ENCODE measurements at places on chromosomes 6 and 20.
A peak's percentile ranks its signal among the peaks of the same experiment; 100 is the strongest.

- no peak for DNase-seq
These were observed 46.1 kb downstream of the SLC35B3 start for GRCh38 chr6:8389036-8389818.

GRCh38 chr6:146056506-146056905 lies 27.6 kb downstream of the GRM1 start:
- DNase-seq = no peak

DNA sequence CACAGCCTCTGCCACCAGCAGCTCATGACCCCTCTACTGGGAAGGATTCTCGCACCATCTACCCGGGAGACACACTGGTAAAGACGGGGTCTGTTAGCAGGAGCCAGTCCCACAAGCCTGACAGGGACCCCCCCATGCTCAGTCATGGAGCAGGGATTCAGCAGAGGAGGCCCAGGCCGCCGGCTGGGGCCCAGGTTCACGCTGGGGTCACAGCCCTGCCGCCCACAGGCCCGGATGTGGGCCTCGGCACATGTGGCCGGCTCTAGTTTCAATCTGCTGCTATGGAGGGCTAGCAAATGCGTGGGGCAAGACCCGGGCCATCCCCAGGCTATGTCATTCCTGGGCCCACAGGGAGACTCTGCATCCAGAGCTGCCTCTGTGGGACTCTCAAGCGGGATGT lies 25.1 kb downstream of the PXDC1 start:
- no peak for DNase-seq

DNA sequence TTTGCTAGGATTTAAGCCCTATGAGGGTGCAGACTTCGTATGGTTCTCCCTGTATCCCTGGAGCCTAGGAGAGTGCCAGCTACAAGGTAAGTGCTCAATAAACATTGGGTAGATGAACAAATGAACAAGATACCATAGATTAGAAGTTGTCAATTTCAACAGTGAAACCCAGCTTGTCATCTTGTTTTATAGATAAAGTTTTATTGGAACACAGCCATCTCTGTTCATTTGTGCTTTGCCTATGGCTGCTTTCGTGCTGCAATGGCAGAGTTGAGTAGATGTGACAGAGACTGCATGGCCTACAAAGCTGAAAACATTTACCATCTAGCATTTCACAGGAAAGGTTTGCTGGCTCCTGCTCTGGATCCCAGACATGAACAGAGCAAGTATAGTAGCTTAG lies 5.6 kb downstream of the DAAM2 start:
- DNase-seq = no peak

DNA sequence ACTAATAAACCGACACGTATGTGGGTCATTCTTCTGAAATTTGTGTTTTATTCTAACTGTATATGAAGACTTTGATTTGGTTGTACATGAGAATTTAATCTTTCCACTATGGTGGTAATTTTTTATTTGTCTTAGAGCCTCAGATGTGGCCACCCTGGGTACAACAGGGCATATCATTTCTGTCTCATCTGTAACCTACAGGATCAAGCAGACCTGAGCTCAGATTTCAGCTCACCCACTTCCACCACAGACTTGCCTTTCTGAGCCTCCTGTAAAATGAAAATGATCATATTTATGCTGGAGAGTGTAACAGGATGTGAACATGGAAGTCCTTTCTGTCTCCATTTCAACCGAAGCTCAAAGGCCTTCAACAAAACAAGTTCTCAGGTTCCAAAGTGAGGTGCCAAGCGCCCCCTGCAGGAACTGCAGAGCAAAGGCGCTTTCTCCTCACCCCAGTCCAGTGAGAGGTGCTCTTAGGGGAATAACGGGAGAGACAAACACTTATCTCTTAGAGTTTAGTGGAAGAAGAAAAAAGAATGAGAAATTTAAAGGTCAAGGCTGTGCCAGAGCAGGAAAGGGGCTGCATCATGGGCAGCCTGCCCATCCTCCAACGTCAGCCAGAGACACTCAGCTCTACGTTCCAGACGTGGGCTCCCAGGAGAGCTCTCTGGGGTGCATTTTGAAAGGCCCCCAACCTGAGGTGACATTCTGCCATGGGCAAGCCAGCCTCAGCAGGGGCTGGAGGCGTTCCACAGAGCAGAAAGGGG lies 23.0 kb upstream of the CD24 start:
- peak; percentile 6 for DNase-seq

- no peak for DNase-seq
These were observed 1.1 kb upstream of the TREML1 start for GRCh38 chr6:41155132-41155805.

DNA sequence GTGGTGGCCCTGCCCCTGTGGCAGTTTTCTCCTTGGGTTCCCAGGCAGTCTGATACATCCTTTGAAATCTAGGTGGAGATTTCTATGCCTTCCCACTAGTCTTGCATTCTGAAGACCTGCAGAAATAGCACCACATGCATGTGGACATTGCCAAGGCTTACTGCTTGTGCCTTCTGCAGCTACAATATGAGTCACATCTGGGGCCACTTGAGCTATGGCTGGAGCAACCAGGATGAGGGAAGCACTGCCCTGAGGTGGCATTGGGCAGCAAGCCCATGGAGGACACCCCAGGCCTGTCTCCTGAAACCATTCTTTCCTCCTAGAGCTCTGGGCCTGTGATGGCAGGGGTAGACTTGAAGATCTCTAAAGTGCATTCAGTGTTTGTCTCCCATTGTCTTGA lies 15.7 kb upstream of the HLA-DQB2 start:
- no peak for DNase-seq

Measured in stimulated activated CD8-positive, alpha-beta memory T cell treated with anti-CD3 and anti-CD28 coated beads, Interleukin-15, amount 100 ng/mL, for 1 hour (primary cell).